GM12864 (cell line): ENCODE measurements at places on chromosomes 1 and 21.

- no peak for DNase-seq
Observed at GRCh38 chr1:37233606-37234005, 199.3 kb upstream of the GRIK3 start.

DNA sequence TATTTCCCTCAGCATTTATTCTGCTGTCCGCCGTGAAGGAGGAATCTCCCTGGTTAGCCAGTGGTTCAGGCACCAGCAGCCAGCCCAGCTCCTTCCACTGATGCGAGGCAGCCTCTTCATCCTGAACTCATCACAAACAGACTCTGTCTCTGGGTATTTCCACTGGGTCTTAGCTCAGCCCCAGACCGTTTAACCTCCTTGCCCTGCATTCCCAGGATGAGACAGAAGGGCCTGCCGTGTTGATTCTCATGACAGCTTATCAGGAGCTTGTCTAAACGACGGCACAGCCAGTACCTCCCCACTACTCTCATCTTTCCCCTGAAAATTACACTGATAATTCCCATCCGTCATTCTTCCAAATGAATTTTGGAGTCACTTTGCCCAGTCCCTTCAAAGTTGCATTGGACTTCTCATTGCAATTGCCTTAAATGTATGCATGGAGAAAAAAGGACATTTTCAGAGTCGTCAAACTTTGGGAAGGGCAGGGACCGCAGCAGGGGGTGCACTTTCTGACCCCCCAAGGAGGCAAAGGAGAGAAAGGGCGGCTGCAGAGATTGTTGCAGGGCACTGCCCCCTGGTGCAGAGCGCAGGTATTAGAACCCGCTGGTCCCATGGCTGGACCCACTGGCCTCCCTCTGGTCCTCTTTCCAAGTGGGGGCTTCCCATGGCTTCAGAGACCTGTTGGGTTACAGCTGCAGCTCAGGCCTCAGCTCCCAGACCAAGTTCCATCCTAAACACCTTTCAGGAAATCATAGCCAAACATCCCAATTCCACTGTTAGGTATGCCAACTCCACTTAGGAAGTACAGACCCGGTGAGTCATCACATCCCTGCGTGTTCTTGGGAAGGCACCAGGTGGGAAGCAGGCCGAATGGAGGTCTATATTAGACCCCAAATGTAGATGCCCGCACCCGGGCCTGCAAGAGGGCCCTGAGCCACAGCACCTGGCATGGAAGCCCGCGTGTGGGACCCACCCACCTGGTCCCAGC, 3.7 kb upstream of the MEGF6 start:
- DNase-seq = no peak

- no peak for DNase-seq
Observed at GRCh38 chr1:221435504-221435904, 306.4 kb downstream of the DUSP10 start.

- DNase-seq = no peak
Observed at GRCh38 chr1:111887385-111887784, 102.1 kb downstream of the KCND3 start.

DNA sequence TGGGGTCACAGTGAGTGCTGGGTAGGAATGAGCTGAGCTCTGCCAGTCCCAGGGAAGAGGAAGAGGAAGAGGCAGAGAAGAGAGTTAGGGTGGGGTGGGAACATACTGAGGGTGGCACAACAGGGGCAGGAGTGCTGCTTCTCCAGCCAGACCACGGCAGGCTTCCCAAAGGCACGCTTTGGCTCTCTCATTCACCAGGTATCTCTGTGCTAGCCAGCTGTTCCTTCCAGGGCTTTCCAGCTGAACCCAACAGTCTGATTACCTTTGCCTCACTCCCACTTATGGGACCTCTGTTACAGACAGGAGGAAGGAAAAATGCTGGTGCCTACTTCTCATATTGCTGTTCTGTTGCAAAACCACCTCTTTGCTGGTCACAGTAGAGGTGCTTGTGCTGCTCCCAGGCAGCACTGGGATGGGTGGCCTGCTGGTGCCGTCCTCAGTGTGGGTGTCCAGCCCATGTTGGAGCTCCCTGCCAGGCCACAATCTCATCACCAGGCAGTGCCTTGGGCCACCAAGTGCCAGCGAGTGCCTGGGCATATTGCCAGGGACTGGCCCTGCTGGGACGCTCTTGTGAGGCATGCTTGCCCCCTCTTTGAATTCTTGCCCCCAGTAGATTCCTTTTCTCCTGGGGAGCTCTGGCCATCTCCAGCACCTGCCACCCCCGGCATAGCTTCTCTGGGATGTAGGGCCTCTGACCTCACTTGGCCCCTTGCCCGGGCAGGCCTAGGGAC, 2.1 kb downstream of the ADORA1 start:
- no peak for DNase-seq

DNA sequence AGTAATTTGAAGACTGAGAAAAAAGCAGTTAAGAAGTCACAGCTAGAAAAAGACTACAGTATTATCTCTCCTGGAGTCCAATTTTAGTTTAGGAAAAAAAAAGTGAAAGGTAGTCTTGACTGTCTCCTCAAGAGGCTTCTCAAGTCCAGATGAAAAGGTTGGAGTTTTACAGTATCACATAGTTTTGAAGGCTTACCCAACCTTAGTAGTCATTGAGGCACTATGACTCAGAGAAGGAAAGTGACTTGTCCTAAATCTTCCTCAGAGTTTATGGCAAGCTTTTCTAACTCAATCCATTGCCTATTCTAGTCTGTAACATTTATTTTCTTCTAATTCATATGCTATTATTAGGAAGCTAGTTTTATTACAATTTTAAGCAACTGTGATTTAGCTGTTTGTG, 174.9 kb downstream of the DPYD start:
- DNase-seq = no peak

- DNase-seq = no peak
Observed at GRCh38 chr1:167824163-167824794, 89.7 kb downstream of the ADCY10 start.

DNA sequence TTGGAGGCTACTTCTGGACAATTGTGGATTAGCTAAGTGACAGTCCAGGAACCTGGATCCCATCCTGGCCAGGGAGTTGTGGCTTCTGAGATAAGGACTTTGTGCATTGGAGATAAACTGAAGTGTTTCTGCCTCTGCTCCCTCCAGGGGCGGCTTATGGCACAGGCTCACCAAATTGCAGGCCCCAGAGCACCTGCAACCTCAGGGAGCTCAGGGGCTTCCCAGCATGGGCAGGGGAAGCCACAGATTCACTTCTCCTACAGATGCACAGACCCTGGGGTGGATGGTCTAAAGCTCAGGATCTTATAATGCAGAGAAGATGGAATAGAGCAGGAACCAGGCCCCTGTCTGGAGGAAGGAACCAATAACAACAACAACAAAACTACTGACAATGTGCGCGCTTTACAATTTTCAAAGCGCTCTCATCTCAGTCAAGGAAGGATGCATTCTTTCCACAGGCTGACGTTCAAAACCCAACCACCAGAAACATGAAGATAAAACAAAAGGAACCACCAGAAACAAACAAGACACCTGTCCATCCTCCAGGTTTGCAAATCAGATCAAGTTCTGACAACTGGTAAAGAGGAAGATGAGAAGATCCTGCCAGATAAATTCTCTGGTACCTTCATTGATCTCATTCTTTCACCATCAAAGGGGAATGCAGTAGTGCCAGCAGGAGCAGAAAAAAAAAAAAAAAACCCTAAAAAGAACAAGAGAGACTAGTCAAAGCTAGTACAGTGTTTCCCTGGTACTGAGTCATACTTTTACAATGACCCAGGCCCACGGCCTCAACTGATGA, 121.0 kb upstream of the IRF2BP2 start:
- DNase-seq = peak; percentile 52

DNA sequence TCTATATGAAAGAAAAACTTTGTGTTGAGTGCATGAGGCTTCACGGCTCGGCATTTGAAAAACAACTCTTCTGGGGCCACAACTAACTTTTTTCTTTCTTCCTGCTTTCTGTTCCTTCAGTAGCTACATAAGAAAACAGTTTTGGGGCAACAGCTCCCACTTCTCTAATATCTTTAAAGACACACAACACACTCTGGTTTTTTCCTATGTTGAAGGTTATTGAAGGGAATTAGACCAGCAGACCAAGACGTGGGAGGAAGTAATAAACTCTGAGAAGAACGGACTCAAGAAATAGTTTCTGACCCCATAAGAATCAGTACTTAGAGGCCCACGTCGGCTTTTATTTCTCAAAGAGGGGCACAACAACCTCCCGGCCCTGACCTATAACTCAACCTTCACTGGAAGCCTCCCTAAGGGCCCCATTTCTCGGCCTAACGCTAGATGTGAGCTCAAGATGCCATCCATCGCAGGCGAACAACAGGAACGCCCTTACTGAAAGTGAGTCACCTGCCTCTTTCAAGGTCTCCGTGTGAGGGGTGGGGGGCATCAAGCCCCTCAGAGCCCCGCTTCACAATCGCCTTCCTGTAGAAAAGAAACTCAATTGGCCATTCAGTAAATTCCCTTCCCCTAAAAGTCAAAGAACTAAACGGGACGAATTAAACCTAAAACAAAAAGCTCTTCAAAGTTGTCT, 844 bp downstream of the ZMYM6 start:
- no peak for DNase-seq

DNA sequence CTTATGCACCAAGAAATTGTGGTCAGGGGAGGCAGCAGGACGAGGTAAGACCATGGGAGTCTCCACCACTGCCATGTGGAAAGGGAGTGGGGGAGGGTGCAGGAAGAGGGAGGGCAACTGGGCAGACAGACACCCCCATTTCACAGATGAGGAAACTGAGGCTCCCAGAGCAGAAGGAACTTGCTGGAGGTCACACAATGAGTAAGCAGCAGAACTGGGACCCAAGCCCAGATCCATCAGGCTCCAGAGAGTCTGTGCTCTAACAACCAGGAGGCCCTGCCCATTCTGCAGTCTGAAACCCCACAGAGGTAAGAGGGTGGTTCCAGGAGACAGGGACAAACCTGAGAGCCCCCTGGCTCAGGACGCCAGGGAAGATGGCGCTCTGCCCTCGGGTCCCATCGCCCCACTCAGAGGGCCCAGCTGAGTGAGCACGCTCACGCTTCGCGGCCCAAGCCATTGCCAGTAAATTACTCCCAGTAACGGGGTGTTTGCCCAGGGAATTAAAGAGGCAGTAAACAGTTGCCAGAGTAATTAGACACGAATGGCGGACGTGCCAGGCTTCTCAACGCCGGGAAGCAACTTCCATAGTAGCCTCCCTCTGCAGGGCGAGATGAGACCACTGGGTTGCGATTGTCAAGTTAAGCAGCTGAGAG, 59.2 kb downstream of the MATN1 start:
- no peak for DNase-seq

DNA sequence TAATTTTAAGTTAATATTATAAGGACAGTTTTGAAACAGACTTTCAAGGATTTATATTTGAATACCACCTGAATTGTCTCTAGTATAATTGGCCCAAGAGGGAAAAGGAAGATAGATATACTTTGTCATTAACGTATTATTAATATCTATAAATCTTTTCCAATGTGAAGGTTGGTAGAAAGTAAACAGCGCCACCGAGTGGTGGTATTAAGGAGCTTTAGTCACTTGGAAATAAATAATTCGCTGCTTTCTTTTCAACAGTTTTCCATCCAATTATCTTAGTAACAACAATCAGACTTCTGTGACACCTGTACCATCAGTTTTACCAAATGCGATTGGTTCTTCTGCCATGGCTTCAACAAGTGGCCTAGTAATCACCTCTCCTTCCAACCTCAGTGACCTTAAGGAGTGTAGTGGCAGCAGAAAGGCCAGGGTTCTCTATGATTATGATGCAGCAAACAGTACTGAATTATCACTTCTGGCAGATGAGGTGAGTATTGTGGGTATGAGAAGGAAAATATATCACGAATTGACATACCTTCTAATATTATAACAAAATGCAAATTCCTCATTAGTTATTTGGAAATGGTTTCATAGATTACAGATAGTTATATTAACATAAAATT, 37.7 kb downstream of the SH3GLB1 start:
- no peak for DNase-seq

DNA sequence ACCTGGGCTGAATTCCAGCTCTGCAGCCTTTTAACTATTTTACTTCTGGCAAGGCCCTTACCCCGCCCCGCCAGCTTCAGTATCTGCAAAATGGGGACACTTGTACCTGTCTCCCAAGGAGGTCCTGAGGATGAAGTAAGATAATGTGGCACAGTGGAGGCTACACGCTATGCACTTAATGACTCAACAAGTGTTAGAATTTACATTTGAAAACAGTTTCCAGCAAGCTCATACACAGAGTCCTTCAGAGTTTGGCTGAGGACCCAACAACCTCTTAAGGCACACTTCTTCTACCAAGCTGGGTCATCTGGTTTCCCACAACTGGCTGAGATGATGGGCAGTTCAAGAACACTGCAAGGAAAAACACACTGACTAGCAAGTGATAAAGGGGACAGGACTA, 30.2 kb upstream of the SLC22A15 start:
- no peak for DNase-seq

DNA sequence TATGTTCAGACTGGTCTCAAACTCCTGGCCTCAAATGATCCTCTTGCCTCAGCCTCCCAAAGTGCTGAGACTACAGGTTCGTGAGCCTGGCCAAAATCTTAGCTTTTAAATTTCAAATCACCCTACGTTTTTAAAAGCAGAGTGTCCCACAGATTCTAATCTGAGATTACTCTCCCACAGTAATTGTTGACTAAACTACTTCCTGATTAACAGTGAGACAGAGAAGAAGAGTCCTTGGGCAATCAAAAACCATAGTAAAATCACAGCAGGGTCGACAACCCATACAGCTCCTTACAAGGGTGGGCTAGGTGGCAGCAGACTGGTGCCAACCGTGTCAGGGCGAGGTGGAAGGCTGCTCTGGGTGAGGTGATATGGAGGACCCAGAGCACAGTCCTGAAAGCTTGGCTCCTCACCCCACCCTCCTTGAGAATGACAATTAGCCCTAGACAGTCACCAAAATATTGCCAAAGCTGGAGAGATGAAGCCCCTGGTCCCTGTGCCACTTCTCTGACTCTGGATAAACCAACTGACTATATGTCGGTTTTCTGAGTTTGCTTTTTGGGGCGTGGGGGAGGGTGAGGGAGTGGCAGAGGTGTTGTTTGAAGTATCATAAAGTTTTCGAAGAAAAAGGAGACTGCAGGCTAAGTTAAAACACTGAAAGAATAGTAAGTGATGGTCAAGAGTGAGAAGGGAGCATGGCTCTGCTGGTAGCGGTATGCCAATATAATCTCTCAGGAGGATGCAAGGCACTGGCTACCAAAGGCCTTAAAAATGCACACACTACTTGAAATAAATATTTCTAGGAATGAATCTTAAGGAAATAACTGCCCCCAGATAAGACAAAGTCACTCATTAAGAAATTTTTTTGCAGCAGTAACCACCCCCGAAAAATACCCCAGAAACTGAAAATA, 86.8 kb downstream of the SLC45A1 start:
- no peak for DNase-seq

DNA sequence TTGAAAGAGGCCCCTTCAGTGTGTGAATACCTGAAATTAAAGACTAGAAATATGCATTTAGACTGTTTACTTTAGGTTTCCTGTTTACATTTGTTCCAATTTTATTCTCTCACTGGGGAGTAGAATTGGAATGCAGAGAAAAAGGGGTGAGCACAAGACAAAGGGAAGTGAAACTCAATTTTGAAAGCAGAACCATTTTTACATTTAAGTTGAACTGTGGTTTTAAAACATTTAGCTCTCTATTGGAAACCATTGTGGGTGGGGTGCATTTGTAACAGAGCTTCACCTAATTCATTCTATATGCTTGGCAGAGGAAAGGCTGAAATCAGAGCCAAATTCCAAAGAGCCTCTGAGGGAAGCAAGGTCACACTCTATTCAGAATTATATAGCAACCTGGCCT, 235.3 kb upstream of the C1orf105 start:
- peak; percentile 61 for DNase-seq
